ENCODE measurements at places on chromosomes 5 and 9.
A peak's percentile ranks its signal among the peaks of the same experiment; 100 is the strongest.

GRCh38 chr9:137323531-137324331 lies 21.7 kb upstream of the NRARP start:
- no peak for DNase-seq

DNA sequence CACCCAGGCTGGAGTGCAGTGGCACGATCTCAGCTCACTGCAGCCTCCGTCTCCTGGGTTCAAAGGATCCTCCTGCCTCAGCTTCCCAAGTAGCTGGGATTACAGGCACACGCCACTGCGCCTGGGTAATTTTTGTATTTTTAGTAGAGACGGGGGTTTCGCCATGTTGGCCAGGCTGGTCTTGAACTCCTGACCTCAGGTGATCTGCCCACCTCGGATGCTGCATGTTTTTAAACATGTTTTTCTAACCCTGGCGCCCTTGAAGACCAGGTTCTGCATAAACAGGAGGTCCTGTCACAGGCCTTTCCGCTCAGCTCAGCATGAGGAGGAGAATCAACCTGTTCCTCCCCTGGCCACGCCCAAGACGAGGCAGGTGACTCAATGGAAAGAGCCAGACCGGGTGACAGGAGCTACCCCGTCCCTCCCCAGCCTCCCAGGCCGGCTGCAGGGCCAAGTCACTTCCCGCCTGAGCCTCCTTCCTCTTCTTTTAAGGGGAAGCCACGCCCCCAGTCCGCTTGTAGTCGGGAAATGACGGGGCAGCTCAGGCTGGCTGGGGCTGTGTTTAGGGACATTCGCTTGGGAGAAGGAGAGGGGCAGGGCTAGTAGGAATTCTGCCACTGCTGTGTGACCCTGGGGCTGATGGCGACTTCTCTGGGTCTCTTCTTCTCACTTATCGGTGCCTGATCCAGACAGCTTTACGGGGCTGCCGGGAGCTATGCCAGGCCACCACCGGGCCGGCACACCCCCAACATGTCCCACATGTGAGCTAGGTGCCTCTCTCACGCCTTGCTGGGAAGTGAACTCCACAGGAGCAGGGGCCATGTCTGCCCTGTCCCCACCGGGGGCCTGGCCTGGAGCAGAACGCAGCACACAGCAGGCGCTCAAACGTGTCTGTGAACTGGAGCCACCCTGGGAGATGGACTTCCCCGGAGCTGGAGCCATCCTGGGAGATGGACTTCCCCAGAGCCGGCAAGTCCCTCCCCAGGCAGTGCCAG lies 6.1 kb downstream of the NOTCH1 start:
- DNase-seq, result peak; percentile 93

DNA sequence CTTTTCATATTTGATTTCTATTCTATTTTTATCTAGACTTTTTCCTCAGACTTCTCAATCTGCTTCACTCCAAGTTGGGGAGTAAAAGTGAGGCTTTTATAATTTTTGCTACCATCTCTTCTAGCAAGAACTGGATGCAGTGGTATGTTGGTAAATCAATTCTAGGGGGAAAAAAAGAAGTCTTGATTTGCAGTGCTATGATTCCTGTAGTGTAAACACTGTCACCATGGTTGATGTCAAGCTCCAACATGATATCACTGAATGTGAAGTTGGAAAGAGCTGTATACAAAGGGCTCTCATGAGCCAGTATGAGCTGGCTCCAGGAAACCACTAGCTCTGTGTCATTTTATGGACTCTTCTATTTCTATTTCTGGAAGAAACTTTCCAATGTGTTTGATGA lies 439.2 kb downstream of the NTRK2 start:
- DNase-seq, result no peak

DNA sequence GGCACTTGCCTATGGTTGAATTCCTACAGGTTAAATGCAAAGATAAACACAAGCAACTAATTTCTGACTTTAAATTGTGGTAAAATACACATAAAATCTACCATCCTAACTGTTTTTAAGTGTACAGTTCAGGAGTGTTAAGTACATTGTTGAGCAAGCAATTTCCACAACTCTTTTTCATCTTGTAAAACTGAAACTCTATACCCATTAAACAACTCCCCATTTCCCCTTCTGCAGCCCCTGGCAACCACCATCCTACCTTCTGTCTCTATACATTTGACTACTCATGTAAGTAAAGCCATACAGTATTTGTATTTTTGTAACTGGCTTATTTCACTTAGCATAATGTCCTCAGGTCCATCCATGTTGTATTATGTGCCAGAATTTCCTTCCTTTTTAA lies 38.5 kb upstream of the STX17 start:
- DNase-seq, result no peak

DNA sequence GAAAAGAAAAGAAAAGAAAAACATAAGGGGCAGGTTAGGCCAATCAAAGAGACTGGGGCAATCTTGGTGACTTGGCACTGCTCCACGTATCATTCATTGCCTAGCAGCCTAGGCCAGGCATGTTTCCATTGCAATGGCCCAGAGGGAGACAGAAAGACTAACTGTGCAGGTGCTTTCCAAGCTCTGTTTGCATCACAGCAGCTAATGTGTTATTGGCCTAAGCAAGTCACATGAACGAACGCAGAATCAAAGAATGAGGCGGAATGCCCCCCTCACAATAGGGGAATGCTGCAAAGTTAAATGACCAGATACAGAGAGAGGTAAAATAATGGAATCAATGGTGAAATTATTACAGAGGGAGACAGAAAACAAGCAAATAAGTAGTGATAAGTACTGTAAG lies 11.1 kb upstream of the VPS13A start:
- DNase-seq, result no peak

- no peak for DNase-seq
These were observed 34.9 kb upstream of the B4GALT1 start for GRCh38 chr9:33202018-33202417.

- no peak for DNase-seq
These were observed 65.5 kb upstream of the SYNPO start for GRCh38 chr5:150574818-150575547.

GRCh38 chr9:126536131-126536530 lies 77.6 kb upstream of the LMX1B start:
- DNase-seq, result no peak

GRCh38 chr9:73210886-73211666 lies 59.4 kb downstream of the ANXA1 start:
- DNase-seq, result no peak

GRCh38 chr9:108103046-108103693 lies 613.6 kb upstream of the KLF4 start:
- no peak for DNase-seq

DNA sequence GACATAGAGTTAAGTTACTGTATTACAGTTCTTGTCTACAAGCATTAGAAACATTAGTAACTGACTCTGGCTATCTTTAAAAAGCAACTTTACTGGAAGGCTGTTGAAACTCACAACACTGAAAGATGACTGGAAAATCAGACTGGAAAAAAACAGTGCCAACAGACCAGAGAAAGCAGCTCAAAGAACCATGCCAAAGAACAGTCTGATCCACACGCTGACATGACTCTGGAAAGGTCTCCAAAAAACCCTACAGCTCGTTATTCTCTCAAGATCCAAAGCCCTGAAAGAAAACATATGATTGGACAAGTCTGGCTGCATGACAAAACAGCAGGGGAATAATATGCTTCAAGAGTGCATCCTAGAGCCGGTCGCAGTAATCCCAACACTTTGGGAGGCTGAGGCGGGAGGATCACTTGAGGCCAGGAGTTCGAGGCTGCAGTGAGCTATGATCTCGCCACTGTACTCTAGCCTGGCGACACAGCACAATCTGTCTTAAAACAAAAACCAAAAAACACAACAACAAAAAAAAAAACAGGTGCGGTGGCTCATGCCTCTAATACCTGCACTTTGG lies 5.6 kb downstream of the GOLPH3 start:
- no peak for DNase-seq

GRCh38 chr5:61333321-61333953 lies 1.4 kb downstream of the ZSWIM6 start:
- DNase-seq, result peak; percentile 72

All from ELF-1 (cell line).